Stimulated activated CD4-positive, alpha-beta T cell treated with anti-CD3 and anti-CD28 coated beads, Interleukin-15, amount 100 ng/mL, for 24 hours (primary cell): ENCODE measurements at places on chromosomes 16 and 17.
A peak's percentile ranks its signal among the peaks of the same experiment; 100 is the strongest.

- peak; percentile 95 for DNase-seq
These were observed at the start of gene RDM1 for GRCh38 chr17:35930211-35931065. RDM1 (minus strand) TSS chr17:35930773; CDS start chr17:35930727, 46 bp downstream.

- DNase-seq, result no peak
These were observed 184.7 kb downstream of the C16orf95 start for GRCh38 chr16:87132361-87133014.

DNA sequence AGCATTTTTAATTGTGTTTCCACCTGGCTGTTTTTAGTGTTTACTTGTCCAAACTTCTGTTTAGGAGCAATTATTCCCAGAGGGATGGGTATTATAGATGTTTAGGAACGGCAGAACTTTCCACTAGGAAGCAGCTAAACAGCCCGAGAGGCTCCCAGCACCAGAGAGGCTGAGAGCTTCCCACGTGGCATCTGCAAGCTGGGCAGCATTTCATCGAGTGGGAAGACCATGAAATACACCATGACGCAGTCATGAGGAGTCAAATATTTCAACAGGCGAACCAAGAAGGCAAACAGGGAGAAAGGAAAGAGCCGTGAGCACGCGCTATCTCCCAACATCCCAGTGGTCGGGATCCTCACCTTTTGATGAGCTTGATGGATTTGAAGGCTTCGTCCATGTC is 24.1 kb downstream of the TMEM204 start:
- DNase-seq, result no peak

DNA sequence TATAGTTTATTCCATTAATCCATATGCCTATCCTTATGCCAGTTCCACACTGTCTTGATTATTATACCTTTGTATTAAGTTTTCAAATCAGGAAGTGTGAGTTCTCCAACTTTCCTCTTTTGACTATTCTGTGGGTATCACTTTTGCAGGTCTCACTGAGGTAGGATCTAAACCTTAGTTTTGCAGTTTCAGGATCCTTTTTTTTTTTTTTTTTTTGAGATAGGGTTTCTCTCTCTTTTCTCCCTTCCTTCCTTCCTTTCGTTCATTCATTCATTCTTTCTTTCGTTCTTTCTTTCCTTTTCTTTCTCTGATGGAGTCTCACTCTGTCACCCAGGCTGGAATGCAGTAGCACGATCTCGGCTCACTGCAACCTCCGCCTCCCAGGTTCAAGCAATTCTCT is 71.6 kb downstream of the CHD9 start:
- DNase-seq, result no peak

DNA sequence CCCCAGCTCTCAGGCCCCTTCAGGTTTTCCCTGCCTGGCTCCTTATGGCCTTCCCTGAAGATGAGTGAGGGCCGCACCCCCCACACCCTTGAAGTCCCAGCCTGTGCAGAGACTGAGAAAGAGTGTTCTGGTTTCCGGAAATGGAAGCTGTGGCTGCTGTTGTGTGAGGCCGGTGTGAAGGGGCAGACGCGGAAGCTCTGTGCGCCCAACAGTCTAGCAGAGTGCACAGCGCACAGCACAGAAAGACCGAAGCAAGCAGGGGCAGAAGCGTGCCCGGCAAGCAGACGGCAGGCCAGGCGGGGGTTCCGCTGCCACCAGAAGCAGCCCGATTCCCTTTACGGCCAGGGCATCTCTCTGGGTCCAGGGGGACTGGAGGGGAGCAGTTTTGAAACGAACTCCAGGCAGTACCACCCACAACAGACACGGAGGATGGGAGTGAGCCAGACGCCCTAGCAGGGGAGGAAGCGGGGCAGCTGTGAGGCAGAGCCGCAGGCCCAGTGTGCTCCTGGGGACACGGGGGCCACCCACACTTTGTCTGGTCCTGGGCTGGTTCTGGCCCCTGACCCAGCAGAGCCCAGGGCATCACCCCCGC is 16.7 kb downstream of the TPSG1 start:
- no peak for DNase-seq

DNA sequence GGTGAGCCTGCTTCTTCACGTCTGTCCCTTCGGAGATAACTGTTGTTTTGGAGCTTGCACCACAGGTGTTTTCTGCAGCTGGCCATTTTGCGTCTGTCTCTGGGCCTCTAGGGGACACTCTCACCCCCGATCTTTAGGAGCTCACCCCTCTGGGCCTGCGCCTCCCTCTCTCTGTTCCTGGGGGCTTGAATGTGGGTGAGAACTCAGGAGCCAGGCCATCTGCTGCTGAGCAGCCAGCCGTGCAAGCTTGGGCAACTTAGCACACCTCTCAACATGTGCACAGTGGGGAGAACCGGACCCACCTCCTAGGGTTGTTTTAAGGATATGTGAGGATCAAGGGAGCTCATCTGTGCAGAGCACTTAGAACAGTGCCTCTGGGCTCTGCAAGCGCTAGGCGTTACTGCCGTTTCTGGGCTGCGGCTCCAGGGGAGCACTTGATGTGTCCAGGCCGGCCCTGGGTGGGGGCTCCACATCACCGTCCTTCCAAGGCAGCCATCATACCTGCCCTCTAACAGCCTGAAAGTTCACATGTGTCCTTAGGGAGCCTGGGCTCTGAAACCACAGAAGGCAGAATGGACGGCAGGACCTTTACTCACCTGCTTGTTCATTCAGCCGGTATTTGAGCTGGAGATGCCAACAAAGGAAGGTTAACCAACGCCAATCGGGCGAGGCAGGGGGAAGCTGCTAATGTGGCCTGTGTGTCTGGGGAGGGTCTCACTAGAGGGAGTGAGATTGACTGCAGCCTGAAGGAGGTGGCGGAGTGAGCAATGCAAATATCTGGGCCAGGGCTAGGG is 66.3 kb downstream of the MRC2 start:
- DNase-seq, result no peak

DNA sequence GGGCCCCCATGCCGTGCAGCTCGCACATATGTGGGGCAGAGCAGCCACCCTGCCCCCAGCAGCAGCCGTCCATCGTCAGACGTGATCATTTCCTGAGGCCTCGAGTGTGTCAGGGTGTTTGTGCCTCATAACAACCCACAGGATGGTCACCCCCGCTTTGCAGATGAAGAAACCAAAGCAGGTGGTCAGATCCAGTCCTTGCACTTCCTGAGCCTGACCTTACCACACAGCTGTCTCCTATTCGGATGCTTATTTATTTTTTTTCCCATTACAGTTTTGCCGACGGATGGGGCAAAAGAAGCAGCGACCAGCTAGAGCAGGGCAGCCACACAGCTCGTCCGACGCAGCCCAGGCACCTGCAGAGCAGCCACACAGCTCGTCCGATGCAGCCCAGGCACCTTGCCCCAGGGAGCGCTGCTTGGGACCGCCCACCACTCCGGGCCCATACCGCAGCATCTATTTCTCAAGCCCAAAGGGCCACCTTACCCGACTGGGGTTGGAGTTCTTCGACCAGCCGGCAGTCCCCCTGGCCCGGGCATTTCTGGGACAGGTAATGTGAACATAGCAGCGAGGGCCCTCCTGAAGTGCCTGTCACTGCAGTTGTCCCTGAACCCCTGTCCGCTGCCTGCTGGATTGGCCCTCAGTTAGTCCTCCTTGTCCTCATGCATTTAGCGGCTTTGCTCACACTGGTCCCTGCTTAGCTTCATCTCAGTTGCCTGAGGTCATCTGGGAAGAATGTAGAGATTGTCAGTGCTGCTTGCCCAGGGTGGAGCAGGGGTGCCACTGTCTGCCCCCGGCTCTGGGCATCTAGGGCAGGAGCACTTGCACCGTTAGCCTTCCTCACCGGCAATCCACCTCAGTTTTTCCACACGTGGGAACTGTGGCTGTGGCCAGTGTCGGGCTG is 1.4 kb downstream of the MPG start:
- no peak for DNase-seq

GRCh38 chr16:64872101-64872500 is 249.8 kb downstream of the CDH11 start:
- DNase-seq, result no peak

DNA sequence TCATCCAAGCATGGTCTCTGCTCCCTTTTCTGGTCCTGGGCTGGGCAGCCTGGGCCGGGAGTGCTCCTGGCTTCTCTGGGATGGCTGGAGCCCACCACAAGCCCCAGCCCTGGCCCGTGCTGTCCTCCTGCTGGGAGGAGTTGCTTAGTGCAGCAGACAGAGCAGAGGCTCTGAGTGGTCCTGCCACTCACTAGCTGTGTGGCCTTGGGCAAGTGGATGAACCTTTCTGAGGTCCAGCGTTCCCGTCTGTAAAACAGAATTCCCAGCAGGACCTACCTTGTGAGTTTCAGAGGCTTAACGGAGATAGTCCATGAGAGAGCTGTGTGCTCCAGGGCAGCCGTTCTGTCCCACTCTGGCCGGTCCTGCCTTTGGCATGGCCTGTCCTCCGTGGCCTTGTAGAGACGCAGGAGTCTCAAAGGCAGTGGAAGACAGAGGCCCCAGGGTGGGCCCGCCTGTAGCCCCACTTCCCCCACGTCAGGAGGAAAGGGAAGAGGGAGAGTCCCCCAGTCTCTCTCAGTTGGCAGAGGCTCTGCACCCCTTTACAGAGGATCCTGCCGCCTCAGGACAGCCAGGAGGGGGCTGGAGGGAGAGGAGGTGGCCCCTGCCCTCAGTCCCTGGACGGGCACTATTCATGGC is 7.8 kb downstream of the MYO15B start:
- no peak for DNase-seq

GRCh38 chr17:15946611-15947120 is 1.7 kb downstream of the ADORA2B start:
- DNase-seq, result no peak

DNA sequence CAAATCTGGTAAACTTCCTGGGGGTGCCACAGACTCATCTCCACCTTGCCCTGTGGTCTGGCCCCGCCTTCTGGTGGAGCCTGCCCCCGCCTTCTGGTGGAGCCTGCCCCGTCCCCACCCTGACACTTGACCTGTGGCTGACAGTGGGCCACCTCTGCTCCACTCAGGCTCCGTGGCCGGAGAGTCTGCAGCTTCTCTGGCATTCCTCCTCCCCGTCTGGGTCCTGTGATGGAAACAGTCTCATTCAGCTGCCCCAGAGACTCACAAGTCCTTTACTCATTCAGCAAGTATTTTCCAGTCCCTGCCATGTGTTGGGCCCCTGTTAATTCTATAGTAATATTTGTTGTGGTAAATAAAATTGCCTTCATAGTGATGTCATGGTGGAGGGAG is 21.0 kb upstream of the G6PC1 start:
- DNase-seq, result no peak

DNA sequence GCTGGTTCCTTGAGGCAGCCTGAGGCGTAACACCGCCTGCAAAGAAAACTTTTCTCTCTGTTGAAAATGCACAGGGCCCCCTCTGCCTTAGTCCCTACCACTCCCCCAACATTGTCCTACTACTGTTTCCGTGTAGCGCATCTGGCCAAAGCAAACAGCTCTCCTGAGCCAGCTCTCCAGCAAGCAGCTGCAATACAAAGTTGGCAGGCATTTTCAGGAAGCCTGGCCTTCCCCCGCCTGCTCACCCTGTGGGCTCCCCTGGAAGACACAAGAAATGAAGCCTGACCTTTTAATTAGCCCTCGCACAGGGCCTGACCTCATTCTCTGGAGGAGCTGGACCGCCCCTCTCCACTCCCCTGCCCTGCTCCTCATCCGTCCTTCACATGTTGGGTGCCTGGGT is 66.7 kb downstream of the SOX9 start:
- no peak for DNase-seq

DNA sequence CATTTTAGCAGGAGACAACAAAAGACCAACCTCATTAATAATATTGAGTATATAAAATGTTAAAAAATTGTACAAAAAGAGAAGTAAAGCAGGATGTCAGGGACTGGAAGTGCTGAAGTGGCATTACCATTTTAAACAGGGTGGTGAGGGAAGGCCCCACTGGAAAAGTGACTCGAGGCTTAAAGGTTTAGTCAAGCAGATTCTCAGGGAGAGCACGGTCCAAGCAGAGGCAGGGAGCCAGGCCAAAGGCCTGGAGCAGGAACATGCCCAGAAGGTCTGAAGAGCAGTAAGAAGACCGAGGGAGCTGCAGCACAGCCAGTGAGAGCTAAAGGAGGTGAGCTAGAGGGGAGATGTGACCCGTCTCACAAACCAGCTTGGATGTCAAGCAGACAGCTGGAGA is 7.6 kb downstream of the XPO6 start:
- DNase-seq, result no peak

- DNase-seq, result peak; percentile 89
These were observed 1.7 kb downstream of the MT2A start for GRCh38 chr16:56610017-56610608.

DNA sequence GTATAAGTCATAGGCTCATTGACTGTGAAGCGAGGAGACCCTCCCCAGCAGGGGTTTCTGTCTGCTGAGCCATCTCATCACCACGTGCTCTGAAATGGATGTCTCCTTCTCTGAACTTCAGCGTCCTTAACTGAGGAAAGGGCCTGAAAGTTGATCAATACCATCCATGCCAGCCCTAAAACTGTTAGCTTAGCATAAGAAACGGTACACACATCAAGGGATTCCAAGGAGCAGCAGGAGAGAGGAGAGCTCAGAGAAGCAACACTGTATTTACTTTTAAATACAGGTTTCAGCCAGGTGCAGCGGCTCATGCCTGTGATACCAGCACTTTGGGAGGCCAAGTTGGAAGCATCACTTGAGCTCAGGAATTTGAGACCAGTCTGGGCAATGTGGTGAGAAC is 248.9 kb upstream of the TNRC6C start:
- no peak for DNase-seq
